CD4-positive, alpha-beta T cell treated with Interleukin-21 for 1 hour (primary cell): ENCODE measurements at places on chromosomes 4 and X.

GRCh38 chr4:169179609-169180521 lies 90.9 kb downstream of the SH3RF1 start:
- DNase-seq = no peak

- peak; percentile 71 for DNase-seq
Measured at GRCh38 chr4:80201252-80202151, 4.2 kb downstream of the PRDM8 start.

DNA sequence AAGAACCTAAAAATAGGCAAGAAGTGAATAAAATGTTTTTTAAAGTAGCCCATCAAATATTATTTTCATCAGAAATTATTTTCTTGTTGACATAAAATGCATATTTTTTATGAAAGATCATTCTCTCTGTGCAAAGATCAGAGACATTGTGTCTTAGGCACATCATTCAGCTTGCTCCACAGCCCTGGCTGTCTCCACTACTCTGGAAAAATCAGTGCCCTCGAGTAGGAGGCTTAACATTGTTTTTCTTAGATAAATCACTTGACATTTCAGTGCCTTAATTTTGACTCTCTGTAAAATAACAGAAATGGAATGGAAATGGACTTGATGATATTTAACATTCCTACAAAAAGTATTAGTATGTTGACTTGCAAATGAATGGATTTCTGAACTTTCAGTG lies 77.9 kb downstream of the FAT4 start:
- DNase-seq = no peak

DNA sequence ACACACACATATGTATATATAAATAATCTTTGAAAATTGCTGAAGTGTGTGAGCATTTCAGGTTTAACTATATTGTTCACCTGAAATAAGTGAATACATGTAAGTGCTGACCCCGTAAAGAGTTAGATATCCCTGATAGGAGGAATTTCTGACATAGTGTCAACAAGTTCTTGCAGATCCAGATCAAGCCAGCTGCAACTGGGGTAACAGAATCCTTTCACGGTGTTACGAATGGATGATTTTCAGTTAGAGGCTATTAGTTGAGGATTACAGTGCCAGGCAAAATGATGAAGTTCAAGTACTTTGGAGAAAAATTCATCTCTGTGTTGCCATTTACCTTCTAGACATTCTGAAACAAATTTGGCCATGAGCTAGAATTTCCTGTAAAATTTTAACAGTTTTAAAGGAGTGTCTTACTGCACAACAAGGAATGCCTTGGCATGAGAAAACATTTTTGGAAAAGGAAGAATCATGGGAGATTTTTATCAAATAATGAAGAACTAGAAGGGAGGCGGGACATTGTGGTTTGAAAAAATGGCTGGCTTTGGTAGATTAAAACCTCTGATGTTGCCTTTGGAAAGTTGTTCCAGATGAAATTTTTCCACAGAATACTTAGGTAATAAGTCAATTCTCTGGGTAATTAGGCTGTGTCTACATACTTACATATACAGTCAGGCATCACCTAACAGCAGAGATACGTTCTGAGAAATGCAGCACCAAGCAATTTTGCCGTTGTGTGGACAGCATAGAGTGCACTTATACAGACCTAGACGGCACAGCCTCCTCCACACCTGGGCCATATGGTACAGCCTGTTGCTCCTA lies 84.4 kb upstream of the FAT1 start:
- no peak for DNase-seq

DNA sequence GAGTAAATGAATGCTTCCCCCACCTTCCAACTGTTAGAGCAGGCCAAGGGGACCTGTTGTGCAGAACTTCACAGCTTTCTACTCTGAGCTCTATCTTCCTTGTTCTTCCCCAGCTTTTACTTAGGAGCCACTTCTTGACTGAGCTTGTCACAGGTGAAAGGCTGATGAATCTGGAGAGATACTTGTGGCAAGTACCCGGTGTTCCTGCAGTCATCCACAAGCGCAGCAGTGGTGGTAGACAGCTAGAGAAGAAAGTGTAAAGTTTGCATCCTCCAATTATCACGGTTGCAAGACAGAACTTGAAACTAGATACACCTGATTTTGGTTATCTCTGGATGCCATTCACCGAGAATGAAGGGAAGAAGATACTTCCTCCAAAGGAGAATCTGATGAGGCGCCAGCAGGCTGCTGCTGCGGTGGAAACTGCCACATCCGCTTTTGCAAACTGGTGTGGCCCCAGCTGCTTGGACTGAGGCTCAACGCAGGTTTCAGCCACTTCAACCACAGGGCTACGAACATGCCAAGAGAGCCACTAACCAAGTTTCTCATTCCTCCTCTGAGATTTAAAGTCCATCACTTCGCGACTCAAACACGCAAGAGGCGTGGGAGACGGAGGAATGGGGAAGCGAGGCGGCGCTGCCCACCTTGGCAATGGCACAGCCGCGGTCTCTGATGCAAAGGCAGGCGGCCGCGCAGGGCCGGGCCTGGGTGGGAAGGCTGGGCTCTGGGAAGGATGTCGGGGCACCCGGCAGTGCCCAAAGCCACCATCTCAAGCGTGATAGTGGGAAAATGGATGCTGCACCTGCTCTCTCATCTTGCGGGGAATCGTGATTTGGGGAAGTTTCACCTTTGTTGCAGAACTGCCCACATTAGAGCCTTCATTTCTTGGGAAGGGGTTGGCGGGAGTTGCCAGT lies 1.3 kb upstream of the FHIP1A start:
- peak; percentile 31 for DNase-seq

GRCh38 chrX:109378281-109378680 lies 103.6 kb downstream of the GUCY2F start:
- no peak for DNase-seq

- DNase-seq = no peak
Measured at GRCh38 chr4:8328866-8329559, 59.5 kb downstream of the HTRA3 start.
